Activated naive CD4-positive, alpha-beta T cell treated with anti-CD3 and anti-CD28 coated beads, Interleukin-2, amount 50 U/mL, for 72 hours (primary cell): ENCODE measurements at places on chromosomes 7 and 10. TPM values are rescaled to one million over a fixed set of nuclear protein-coding genes. Genes with fewer than 3 reads are reported as not detected.

SPAM1 gene
- total RNA-seq, result not detected

DOCK1 gene
- total RNA-seq, result 1.1 TPM

HOXA7 gene
- total RNA-seq, result not detected

CYP3A4 gene
- total RNA-seq, result not detected

COBL gene
- total RNA-seq, result not detected

HIF1AN gene
- 48.1 TPM for total RNA-seq

LFNG gene
- 21.1 TPM for total RNA-seq

ACTR3C gene
- total RNA-seq, result 2.3 TPM

NXPH1 gene
- not detected for total RNA-seq
